Large intestine (tissue), 12 donors: ENCODE measurements at places on chromosomes 3 and 15. TPM values are rescaled to one million over a fixed set of nuclear protein-coding genes. Genes with fewer than 3 reads are reported as not detected.

GRCh38 chr3:171565481-171566058, 105.4 kb upstream of the TNIK start:
- H3K27me3 ChIP-seq, result no peaks in the 10 kb centered on the region
- H3K27ac ChIP-seq, result no peak overlapping the region
- H3K36me3 ChIP-seq, result no peaks in the 10 kb centered on the region
- no peak for DNase-seq
- H3K4me1 ChIP-seq, result no peaks in the 10 kb centered on the region

GRCh38 chr15:68818066-68818768, 2.5 kb downstream of the ANP32A start:
- no peaks in the 10 kb centered on the region for H3K36me3 ChIP-seq
- peak; percentile 79 for DNase-seq
- H3K4me3 ChIP-seq, result peak overlapping the region; percentile 89
- H3K27me3 ChIP-seq, result no peaks in the 10 kb centered on the region
- peaks cover 29% of the 10 kb centered on the region for H3K4me1 ChIP-seq

DNA sequence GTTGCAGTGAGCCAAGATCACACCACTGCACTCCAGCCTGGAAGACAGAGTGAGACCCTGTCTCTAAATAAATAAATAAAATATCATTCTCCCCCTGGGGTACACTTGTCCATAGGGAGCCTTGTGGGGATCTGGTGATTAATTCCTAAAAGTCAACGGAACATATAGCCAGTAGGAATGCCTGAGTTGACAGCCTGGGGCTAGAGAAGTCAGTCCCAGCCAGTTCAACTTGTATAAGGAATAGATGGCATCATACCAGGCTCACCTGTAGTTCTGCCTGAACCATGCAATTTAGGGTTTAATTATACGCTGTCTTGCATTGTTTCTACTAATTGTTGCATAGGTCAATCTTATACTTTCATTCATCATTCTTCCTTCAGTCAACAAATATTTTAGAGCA, 5.9 kb upstream of the BOC start:
- no peaks in the 10 kb centered on the region for H3K4me1 ChIP-seq
- no peaks in the 10 kb centered on the region for H3K36me3 ChIP-seq
- no peak overlapping the region for H3K4me3 ChIP-seq
- no peak for DNase-seq
- H3K27ac ChIP-seq, result no peak overlapping the region

- H3K36me3 ChIP-seq, result no peaks in the 10 kb centered on the region
- no peak overlapping the region for H3K27ac ChIP-seq
- no peaks in the 10 kb centered on the region for H3K27me3 ChIP-seq
- no peak for DNase-seq
- no peak overlapping the region for H3K4me3 ChIP-seq
These were observed 50.5 kb downstream of the SUCNR1 start for GRCh38 chr3:151923901-151924300.

The PPP1R2 gene
- 54.7 TPM for polyA plus RNA-seq

The C2CD4B gene
- polyA plus RNA-seq, result 2.4 TPM
